ENCODE measurements at places on chromosomes 16 and 17.

GRCh38 chr16:7408700-7409365 is 76.2 kb downstream of the RBFOX1 start:
- DNase-seq = no peak

DNA sequence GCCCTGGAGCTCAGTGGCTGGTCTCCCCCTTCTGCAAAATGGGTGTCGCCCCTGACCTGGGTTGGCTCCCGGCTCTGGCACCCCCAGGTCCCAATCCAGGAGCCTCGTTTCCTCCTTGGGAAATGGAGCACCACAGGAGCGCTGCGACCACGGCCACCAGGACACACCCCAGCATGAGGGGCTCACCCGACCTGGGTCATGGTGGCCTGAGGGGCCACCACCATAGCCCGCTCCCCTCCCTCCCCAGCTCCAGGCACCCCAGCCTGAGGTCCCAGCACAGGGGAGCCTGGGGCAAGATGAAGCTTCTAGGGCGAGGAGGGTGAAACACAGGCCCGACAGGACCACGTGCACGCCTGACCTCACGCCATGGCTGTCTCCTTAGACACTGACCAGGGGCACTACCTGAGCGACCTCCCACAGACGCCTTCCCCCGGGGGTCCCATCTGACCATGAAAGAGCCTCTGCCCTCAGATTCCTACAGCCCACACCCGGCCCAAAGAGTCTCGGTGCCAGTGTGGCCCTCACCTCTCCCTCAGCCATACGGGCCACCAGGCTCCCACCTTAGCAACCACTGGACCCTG is 11.8 kb downstream of the BCAR1 start:
- DNase-seq = no peak

GRCh38 chr17:28334666-28335200 is 539 bp downstream of the IFT20 start:
- no peak for DNase-seq

DNA sequence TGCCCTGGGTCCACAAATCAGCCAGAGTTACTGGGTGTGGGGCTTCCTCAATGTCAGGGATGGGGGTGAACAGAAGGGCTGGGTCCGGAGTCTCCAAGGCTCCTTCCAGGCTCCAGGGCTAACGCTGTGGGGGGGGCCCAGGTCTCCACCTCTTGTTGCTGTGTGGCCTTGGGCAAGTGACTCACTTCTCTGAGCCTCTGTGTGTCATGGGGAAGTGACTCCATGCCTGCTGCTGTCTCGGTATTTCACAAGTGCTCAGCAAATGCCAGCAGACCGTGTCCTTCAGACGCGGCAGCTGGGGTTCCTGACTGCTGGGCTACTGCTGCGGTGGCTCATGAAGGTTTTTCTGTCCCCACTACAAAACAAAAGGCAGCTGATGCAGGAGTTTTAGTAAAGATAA is 26.6 kb downstream of the JPH3 start:
- DNase-seq = peak; percentile 6

DNA sequence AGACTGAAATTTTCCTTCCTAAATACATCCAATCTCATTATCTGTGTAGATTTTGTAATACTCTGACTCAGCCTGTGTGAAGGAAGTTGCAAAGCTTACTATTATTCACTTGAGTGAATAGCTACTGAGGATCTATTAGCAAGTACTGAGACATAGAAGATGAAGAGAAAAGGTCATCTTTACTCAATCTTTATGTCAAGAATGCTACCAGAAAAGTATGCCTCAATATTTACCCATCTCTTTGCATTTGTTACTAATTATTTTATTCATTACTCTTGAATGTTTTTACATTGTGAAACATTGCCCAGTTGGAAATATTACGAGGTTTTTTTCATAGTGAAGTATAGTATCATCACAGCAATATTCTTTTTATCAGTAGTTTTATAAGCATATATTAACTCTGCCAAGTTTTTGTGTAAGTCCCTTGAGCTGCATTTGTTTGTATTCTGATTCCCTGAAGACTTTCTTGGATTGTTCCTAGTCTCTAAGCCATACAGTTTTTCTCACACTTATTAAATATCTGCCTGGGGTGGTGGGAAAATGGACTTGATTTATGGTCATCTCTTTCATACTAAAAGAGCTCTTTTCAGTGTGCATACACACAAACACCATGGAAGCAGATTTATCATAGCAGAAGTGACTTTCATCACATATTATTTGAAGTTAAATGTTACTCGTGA is 110.4 kb downstream of the MRTFB start:
- no peak for DNase-seq

DNA sequence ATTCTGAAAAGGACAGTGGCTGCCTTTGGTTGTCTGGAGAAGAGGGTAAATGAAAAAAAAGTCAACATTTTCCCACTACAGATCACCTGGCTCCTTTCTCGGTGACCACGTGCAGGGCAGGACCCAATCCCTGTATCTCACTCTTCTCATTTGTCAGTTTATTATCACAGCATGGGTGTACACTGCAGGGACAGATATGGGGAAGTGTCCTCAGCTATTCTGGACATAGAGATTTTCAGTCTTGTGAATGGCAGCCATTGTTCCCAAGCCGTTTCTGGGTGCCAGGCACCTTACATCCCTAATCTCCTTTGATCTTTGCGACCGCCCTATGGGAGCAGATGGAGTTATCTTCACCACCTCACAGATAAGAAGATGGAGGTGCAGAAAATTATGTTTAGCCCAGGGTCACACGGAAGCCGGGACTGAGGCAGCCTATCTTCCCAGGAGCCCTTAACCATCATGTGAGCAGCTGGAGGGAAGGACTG is 7.2 kb downstream of the ADORA2B start:
- no peak for DNase-seq

DNA sequence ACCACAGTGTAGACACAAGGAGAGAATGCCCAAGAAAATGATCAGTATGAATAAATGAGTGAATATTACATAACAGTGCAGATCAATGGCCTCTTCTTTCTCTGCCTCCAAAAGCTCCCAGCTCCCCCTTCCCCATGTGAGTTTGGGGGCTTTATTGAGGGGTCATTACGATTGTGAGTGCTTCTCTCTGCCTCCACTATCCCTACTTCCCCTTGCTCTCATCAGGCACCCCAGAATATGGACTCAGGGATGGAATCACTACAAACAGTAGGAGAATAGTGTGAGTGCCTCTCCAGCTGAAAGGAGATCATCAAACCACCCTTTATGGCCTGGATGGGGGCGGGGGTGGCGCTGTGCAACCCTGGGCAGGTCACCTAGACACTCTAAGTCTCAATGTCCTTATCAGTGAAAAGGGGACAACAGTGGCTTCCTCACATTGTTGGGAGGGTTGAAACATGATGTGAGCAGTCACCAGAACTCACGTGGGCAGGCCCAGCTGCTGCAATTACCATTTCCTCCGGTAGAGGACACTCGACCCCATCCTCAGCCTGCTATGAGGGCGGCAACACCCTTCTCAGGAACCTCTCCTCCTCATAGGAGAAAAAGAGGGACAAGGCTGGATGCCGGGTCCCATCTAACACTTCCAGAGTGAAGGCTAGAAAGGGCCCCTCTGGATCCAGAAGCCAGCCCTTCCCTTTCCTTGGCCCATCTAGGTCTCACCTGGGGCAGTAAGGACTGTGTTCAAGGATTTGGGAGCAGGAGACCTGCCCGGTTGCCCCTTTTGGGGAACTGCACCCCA is 2.1 kb upstream of the EPOP start:
- DNase-seq = peak; percentile 88

DNA sequence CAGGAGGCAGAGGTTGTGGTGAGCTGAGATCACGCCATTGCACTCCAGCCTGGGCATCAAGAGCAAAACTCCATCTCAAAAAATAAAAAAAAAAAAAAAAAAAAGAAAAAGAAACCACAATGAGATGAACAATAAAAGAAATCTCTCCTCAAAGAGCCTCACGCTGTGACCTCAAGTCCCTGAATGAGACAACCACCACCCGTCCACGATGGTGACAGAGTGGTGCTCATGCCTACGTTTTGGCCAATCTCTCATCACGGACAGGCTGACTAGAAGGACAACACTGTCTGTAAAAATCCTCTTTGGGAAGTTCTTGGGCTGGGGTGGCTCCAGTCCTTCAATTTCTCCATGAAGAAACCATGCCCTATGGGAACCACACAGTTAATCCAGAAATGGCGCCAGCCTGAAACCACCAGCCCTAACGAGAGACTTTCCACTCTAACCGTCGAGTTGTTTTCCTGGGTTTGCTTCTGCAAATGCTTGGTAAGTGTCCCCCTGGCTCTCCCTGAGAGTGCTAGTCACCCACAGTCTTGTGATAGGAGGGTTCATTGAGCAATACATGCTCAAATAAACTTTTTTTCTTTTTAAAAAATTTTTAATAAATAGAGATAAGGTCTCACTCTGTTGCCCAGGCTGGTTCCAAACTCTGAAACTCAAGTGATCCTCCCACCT is 15.0 kb upstream of the PRSS27 start:
- DNase-seq = no peak

- DNase-seq = no peak
Measured at GRCh38 chr17:77548967-77549366, 408.2 kb downstream of the SEC14L1 start.

DNA sequence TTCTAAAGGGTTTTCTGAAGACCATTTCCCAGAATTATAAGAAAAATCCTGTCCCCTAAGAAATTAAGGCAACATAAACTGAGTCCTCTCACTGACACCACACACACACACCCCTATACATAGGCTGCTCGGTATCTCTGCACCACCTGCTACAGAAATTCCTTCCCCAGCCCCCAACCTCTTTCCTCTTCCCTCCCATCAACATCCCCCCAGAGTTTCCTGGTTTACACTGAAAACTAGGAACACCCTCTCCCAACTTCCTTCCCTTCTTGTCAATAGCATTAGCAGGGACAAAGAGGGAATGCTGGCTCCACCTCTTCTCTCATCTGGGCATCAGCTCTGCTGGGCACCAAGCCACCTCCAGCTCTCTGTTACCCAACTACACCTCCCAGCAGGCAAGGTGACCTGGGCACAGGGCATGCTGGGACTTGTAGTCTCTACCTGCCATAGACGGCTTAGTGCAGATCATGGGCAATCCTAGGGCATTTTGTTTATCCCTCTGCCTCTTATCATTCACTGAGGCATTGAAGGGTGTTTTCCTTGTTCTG is 15.7 kb downstream of the CAVIN1 start:
- peak; percentile 85 for DNase-seq

- DNase-seq = peak; percentile 95
Measured at GRCh38 chr17:62187681-62188080, 122.6 kb upstream of the MED13 start.

GRCh38 chr17:62713086-62713881 is 85.8 kb downstream of the MRC2 start:
- no peak for DNase-seq

- no peak for DNase-seq
Measured at GRCh38 chr17:75271955-75272847, 1.2 kb upstream of the MIF4GD start.

GRCh38 chr16:59259950-59260319 is 525.8 kb upstream of the GOT2 start:
- no peak for DNase-seq

DNA sequence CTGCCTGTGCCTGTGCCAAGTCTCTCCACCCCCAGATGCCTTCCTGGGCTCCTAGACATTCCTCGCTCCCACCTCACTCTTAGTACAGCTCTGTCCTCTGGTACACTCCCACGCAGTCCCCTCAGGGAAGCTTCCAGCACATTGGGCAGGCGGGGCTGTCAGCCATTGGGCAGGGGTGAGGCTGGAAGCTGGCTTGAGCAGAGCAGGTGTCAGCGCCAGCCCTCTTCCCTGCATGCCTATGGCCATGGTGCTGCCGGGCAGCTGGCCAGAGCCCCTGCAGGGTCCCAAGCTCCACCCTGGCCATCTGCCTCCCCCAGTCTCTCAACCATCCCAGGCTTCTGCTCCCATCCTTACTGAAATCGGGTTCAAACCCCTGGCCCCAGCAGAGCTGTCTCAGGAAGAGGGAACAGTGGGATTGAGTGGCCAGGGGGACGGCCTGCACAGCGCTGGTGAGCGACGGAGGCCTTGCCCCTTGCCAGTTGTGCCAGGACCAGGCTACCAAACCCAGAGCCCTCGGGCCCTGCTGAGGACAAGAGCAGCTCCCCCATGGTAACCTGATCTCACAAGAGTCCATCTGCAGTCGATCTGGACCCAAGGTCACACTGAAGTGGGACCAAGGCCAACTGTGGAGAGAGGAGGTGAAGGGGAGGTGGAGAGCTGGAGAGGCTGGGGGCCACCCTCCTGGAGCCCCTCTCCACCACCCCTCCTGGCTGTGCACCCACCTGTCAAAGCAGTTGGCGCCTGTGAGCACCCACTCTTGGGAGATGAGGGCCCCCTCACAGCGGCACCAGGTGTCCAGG is 2.4 kb upstream of the B9D1 start:
- no peak for DNase-seq

- DNase-seq = peak; percentile 38
Measured at GRCh38 chr17:56815711-56816110, 18.0 kb downstream of the C17orf67 start.

GRCh38 chr16:19745286-19746010 is 27.4 kb downstream of the IQCK start:
- DNase-seq = peak; percentile 56

DNA sequence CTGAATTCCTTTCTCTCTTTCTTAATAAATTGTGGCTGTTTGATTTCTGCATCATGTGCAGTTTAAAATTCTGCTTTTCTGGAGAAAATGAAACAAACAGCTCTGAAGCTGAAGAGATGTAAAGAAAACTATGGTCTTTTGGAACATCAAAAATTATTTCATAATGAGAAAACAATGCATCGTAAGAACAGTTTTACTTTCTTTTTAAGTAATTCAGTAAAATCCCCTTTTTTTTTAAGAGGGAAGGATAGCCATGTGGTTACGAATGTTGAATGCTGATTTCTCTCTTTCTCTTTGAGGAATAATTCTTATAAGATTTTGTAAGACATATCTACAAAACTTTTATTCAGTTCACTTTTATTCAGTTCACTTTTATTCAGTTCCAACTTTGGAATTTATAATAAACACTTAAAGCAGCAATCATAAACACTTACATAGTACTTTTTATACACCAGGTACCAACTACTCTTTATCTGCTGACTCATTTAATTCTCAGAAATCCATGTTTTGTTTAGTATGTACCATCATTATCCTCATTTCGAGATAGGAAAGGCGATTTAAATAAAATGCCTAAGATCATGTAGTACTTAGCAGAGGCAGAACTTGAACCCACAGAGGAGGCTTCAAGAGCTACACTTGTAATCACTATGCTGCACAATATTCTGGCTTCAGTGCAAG is 26.6 kb downstream of the CNTNAP4 start:
- DNase-seq = no peak

- DNase-seq = peak; percentile 31
Measured at GRCh38 chr16:48383877-48384519, 1.2 kb downstream of the SIAH1 start.

DNA sequence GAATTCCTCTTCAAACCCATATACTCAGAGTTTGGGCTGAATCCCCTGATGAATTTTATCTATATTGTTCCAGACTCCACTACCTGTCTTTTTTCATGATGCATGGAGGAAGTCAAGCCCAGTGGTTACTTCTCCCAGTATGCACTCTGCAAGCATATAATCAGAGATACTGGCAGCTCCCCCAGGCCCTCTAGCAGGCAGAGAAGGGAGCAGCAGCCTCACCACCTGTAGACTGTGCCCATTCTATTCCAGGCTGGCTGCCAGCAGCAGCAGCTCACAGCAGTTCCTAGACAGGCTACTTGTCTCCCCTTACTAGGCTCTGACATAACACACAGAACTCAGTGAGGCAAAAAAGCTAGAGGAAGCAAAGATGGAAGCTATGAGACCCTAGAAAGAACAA is 3.4 kb downstream of the MKS1 start:
- DNase-seq = peak; percentile 16
